Posterior vena cava (tissue), 2 donors: ENCODE measurements at places on chromosomes 2 and 18.

- DNase-seq = no peak
These were observed 283.2 kb downstream of the SOX11 start for GRCh38 chr2:5975401-5975800.

DNA sequence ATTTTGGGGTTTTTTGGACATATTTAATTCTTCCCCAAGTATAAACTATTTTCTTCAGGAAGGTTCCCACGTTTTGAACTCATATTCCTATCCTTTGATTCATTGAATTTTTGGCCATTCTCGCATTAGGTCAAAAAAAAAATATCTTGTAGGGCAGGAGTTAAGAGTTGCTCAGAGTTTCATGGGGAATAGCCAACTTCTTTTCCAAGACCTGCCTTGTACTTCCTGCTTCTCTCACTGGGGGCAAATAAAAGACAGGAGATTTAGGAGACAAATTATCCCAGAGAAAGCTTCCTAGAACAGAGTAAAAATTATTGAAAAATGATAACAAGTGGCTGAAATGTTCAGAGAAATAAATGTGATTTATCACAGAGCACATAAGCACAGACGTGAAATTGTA lies 55.2 kb upstream of the BCL11A start:
- no peak for DNase-seq

GRCh38 chr2:38076710-38077430 lies 919 bp upstream of the CYP1B1 start:
- peak; percentile 94 for DNase-seq

- DNase-seq = no peak
These were observed 1.4 kb downstream of the ALMS1 start for GRCh38 chr2:73386894-73387636.

DNA sequence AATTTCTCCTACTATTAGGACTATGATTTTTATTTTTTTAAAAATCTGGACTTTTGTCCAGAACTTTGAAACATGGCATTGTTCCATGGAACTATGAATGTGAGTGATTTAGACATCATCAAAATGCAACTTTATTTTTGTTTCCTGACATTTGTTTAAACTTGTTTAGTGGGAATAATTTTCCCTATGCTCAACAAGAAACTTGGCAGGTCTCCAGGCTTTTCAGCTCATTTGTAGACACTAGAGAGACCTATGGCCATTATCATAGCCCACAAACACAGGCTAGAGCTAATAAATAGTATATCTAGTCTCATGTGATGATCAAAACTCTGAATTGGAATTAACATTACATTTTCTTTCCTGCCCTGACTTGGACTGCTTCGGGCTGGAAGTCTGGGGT lies 145.1 kb upstream of the CELF4 start:
- DNase-seq = no peak

DNA sequence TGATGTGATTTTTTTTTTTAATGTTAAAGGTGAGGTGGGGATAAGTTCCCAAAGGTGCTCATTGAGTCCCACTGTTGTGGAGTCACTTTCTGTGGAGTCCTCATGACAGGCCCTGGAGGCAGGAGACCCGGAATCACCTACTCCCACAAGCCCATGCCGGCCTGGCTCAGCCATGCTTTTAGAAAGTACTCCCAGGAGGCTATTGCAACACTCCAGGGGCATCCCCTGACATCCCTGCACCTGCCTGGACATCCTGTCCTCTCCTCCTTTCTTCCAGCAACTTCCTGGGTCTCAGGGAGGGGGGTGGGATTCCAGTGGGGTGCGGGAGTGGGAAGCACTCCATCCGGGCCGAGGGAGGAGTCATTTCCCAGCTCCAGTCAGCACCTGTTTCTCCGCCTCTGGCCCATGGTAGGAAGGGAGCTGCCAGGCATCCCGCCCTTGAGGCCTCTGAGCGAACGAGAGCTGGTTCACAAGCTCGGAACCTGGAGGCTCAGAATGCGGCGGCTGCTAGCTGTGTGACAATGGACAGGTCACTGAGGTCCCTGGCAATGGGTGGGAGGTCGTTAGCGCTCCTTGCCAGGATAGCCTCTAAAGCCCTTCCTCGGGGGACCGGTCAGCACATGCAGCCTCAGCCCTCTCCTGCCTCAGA lies 163.9 kb upstream of the ID2 start:
- DNase-seq = peak; percentile 66

GRCh38 chr2:30433541-30434299 lies 13.3 kb upstream of the LCLAT1 start:
- no peak for DNase-seq

DNA sequence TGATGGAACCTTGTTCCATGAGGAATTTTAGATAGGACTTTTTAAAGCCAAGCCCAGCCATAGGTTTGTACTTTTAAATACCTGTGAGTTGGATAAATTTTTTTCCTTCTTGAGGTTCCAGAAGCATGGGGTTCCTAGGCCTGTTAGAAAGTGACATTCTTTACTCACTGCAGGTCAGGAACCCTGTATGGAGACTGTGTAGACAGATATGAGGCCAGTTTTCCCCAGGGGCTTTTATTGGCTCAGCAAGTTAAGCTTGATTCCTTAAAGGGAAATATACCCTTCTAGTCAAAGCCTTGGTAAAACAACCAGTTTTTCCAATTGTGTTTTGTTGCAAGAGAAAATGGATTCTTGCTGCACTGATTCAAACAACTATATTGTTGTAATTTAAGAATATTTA lies 38.4 kb upstream of the GMCL1 start:
- no peak for DNase-seq

DNA sequence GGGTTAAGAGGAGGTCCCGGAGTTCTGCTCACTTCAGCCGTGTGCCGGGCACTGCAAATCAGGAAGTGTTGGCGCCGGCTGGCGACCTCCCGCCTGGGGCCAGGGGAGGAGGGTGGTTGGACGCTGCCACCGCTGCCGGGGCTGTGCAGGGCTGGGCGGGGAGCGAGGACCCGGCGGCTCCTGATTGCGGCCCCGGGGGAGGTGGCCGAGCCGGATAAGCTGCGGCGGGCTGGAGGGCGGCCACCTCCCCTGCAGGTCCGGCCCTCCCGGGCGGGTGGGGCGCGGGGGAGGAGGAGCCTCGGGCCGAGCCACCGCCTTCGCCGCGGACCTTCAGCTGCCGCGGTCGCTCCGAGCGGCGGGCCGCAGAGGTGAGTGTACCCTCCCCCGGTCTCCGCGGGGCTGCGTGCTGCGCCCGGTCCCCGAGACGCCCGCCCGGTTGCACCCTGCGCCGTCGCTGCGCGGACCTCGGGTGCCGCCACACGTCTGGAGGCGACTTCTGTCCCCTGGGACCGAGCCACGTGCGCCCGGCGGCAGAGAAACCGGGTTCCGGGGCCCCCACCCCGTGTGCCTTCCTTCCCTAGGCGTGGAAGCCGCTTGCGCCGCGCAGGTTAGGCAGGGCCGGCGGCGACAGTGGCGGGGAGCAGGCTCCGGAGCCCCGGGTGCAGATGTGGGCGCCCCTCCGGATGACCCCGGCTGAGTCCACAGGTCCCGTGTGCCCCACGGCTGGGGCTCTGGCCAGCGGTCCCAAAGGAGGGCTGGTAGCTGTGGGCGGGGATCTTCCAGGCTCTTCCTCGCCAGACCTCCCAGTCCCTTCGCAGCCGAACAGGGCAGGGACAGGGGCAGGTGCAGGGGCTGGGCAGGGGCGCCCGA lies at the start of gene STEAP3:
TSS of gene STEAP3 (plus strand) at position 314 of the 870 bp plus-strand sequence. CDS start 7,179 bp downstream, outside the sequence.
- peak; percentile 89 for DNase-seq

DNA sequence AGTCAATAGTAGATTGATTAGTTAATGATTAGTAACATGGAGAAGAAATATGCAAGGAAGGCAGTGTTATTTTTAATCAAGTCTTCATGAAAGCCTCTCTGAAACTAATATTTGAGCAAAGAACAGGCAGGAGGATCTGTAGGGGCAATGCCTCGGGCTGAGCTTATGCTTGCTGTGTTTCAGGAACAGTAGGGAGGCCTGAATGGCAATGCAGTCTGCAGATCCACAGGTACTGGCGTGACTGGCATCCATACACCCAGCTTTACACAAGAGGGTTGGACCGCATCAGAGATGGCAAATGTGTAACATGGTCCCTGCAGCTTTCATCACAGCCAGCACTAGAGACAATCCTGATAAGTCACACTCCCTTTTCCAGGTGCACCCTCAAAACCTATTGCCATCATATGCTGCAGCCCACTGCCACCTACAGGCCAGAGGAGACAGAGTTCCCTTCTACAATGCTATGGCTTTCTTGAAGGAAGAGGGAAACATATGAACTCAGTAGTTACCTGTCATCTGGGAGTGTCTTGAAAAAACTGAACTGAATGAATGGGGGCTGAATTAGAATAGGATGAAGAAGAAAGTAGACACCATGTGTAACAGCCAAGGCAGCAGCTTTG lies 582.4 kb upstream of the RAB6C start:
- no peak for DNase-seq

DNA sequence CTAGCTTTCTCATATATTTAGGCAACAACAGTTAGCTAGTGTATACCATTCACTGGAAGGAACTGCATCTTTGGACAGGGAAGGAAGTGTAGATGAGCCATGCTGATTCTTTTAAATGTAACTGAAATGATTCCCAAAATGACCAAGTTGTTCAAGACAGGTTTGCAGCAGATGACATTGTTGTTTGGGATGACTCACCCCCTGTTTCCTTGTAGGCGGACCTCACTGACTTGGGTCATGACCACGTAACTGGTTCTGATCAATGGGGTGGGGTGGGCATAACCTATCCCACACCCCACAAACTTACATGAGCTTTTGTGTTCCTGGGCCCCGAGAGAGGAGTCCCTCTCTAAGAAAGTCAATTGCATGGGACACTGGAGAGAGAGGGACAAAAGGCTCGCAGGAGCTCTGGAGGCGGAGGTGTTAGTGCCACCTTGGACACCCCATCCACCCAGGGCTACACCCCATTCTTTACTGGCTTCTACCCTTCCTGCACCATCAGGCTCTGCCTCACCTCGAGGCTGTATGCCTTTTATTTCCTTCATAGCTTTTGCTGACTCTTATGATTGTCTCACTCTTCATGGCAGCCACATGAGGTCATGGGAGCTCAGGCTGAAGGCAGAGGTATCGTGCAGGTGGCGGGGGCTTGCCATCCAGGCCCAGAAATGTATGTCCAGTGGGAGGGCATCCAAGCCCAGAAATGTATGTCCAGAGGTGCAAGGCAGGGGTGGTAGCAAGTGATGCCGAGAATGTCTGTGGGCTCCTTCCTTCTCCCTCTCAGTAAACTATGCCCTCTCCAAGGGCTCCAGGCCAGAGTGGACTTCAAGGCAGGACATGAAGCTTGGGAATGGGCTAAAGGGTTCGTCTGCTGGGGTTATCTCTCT lies 108.0 kb downstream of the TWIST2 start:
- DNase-seq = peak; percentile 57

GRCh38 chr2:11629851-11630250 lies 40.1 kb downstream of the NTSR2 start:
- DNase-seq = peak; percentile 63

GRCh38 chr2:139359818-139360217 lies 579.6 kb upstream of the NXPH2 start:
- DNase-seq = no peak

GRCh38 chr2:113209646-113210171 lies 35.9 kb downstream of the PSD4 start:
- peak; percentile 58 for DNase-seq

GRCh38 chr18:78561757-78562510 lies 417.7 kb upstream of the SALL3 start:
- DNase-seq = peak; percentile 42

DNA sequence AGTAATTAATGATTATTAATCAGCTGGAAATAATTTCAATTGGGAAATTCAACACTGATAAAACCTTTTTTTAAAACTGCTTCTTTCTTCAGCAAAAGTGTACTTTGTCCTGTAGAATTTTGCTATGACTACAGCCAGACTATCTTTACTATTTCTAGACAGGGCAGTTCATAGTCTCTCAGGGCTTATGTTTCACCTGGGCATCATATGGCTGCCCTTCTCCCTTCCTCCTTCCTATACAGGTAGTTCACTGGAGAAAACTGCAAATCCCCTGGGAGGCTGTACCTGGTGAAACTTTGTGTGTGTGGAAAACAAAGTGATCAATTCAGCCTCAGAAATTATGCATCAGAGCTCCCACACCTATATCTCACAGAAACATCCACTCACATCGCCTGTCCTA lies 38.6 kb downstream of the THADA start:
- no peak for DNase-seq

DNA sequence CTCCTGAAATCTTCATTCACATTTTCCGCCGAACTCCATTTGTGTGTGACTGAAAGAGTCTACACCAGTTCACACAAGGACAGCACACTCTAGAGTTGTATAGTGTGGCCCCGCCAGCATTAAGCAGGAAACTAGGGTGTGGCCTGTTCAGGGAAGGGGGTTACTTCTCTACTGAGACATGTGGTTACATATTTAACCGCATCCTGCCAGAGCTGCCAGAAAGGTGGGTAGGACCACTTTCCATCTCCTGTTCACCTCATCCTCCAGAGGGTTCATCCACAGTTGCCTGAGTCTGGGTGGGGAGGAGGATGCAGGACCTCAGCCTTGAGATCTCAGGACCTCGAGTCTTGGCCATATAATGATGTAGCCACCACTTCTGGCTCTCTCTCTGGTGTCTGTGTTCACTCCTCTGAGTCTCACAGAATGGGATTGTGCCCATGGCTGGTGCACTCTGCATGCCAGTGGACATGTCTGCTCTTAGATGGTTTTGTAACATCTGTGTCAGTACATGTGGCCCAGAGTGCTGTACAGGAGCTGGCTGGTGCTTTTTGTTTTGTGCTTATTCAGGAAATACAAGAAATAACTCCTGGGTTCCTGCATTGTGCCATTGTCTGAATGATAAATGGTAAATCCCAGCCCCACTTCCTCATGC lies 7.7 kb upstream of the SP140L start:
- no peak for DNase-seq

DNA sequence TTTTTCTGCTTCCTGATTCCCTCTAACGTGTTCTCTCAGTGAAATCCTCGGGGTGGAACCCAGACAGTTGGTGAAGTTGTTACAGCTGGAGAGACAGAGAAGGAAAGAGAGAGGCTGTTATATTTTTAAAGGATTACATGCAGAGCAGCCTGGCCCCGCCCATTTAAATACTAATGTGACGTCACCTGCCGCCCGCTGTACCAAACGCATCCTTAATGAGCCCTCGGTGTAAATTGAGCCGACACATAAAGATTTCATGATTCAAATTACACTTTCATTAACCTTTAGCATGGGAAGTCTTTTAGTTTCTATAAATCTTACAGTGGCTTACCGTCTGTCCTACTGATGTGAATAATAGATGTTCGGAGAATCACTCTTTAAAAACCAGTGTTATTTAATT lies 164.0 kb upstream of the SIX3 start:
- DNase-seq = no peak

GRCh38 chr2:66930339-66931220 lies 466.6 kb upstream of the ETAA1 start:
- DNase-seq = no peak
